ENCODE measurements at places on chromosomes 1 and 21.

DNA sequence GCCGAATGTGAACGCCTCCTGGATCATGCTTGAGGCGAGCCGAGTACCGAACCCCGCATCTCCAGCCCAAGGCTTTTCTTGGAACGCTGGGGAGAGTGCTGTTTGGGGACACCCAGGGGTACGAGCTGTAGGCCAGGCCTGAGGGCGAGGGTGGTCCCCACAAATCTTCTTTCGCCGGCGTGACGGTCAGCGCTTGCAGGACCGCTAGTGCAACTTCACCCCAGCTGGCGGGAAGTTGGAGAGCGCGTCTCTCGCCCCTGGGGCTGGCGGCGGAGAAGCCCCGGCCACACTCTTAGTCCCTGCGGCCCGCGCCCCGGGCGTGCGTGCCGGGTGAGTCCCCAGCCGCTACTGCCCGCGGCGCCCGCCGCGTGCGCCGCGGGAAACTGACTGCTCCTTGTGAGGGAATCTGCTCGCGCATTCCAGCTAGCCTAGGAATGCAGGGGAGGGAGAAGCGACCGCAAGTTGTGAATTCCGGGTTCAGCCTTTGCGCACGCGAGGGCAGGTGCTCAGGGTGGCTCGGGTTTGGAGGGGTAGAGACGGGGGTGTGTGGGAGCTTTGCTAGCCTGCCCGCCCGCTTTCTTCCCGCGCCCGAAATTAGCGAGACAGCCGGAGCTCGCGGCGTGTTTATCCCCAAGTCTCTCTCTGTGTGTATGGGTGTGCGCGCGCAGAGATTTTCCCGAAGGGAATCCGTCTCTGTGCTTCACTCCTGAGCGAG is 884 bp downstream of the LHX4 start:
- DNase-seq = no peak

DNA sequence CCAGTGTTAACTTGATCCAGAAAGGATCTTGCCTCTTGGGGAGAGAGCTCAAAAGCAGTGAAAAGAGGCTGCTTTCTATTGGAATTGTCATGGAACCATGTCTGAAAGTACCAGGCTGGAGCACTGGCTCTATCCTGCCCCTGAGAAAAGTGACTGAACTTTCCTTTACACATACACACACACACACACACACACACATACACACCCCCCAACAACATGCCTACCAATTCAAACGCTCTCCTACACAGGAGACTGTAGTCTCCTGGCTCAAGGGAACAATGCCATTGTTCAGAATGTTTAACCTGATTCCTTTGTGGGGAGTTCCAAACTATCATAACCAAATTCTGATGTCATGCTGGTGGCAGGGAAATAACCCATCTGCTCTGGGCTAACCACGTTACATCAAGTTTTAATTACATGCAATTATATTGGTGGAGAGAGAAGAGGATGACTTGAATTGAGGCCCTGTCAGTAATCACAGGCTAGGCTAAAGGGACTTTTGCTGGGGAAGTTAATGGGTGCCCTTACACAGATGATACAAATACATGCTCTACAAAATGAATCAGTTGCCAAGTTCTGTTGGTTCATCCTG is 52.3 kb upstream of the DUSP10 start:
- no peak for DNase-seq

DNA sequence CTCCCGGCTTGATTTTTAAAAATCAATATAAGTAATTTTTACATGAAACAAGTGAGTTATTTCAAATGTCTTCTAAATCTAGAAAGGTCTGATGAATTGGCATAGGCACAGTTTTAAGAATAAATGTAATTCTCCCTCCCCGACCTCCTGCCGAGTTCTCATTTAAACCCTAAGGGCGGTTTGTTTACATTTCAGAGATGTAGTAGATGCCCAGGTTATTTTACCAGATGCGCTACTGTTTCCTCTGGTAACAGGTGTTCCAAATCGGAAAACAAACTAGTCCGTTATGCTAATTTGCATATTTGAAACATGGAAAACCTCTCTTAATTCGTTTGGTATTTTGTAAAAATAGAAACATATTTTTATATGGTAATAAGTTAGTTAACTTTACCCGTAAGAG is 53.8 kb upstream of the CFAP126 start:
- no peak for DNase-seq

GRCh38 chr1:69409731-69410456 is 157.8 kb upstream of the LRRC7 start:
- no peak for DNase-seq

DNA sequence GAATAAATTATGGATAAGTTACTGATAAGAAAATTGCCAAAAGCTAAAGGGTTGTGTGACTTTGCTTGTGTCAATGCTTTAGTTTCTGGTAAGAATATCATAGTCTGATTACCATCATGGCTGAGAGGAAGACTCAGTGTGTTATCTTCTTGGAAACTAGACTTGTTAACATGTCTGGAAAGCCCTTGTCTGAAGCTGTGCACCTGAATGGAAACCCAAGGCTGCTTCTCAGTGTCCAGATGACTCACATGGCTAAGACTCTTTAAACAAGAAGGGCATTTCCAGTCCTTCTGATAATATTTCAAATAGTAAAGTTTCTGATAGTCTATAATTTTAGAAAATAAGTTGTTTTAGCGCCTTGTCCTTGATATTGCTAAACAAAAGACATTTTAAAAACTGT is 1092.7 kb downstream of the PLA2G4A start:
- DNase-seq = no peak

GRCh38 chr1:110899458-110899843 is 26.5 kb downstream of the CD53 start:
- no peak for DNase-seq

DNA sequence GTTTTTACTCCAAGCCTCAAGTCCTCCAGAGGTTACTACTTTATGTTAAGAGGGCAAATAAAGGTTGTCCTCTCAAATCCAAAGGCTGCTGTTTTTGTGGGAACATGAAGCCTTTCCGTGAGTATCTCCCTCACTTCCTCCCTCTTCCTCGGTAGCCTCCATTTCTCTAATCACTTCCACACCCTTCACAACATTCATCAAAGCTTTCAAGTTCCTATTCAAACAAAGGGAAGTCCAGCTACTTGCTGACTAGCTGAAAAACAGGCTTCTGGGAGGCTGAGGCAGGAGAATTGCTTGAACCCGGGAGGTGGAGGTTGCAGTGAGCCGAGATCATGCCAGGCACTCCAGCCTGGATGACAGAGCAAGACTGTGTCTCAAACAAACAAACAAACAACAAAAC is 6.6 kb upstream of the CD48 start:
- no peak for DNase-seq

DNA sequence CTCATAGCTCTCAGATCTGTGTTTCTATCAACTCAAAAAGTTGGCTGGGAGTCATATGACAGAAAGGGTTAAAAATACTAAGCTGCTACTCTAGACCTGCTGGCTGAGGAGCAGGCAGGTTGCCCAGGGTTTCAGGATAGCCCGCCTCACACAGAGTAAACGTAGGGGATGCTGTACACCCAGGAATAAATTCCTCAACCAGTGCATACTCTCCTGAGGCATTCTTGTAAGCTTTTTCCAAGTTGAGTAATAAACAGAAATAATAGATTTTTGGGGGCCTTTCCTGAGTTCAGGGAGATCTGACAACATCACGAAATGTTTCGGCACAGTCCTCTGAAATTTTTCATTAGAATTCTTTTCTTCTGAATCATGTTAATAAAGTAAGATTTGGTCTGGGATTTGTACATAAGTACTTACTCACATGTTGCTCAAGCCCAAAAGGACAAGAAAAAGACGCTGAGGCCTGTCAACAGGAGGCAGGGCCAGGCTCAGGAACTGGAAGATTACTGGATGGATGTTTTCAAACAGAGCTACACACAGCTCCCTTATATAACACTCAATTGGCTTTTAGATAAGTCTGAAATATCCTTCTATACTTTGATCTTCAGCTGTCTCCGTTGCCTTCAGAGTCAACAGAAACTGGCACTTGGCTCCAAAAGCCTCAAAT is 41.0 kb downstream of the TGFBR3 start:
- DNase-seq = no peak

DNA sequence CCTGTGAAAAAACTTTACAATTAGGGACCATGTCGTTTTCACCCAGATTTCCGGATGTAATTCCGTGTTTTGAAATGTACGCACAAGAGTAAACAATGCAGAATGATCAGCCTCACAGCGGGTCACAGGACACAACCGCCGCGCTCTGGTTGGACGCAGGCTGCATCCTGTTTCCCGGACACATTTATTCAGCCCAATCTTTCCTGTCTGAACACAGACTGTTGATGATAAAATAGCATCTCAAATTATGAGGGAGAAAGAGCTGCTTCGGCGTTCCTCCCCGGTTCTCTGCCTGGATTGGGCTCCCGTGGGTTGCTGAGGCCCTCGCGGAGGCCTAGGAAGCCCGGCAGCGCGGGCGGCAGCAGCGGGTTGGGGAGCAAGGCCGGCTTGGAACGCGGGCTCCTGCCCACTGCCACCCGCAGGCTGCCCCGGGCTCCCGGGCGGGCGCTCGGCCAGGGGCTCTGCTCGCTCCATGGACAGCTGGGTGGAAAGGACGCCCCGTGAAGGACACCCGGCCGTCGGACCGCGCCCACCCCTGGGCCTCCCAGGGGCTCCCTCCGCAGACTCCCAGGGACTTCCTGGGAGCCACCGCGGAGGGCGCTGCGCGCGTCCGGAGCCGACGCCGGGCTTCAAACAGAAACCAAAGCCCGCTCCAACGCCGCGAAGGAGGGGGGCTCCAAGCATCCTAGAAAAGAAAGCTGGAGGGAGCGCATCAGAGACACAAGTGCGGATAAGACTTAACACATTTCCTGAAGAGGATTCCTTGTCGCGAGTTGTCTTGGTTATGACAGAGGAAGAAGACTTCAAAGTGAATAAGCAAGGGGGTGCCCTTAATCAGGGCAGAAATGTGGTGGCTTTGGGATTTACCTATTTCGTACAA is 122.3 kb downstream of the ESRRG start:
- DNase-seq = no peak

GRCh38 chr1:166785987-166786386 is 53.3 kb upstream of the POGK start:
- no peak for DNase-seq

DNA sequence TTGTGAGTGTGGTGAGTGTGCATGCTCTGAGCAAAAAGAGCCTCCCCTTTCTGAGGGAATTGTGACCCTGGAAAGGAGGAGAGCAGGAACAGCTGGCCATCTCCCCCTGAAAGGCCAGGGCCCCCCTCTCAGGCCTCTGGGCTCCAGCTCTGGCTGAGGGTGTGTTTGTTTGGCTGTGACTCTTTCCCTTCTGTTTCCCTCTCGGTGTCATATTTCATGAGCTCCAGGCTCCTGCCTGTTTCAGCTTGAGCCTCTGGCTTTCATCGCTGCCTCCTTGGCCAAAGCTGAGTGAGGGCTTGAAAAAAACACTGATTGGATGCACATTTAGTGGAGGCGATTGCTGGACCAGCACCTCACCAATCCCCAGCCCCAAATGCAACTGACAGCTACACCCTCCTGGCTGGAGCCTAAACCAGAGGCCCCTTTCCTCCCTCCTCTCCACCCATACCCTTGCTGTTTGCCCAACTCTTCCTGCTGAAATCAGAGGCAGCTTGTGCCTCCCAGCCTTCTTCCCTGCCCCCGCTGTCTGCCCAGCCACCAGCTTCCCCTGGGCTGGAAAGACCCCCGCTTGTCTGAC is 64.1 kb downstream of the DDR2 start:
- DNase-seq = no peak

- DNase-seq = no peak
These were observed 47.1 kb upstream of the FMN2 start for GRCh38 chr1:240044620-240045019.

DNA sequence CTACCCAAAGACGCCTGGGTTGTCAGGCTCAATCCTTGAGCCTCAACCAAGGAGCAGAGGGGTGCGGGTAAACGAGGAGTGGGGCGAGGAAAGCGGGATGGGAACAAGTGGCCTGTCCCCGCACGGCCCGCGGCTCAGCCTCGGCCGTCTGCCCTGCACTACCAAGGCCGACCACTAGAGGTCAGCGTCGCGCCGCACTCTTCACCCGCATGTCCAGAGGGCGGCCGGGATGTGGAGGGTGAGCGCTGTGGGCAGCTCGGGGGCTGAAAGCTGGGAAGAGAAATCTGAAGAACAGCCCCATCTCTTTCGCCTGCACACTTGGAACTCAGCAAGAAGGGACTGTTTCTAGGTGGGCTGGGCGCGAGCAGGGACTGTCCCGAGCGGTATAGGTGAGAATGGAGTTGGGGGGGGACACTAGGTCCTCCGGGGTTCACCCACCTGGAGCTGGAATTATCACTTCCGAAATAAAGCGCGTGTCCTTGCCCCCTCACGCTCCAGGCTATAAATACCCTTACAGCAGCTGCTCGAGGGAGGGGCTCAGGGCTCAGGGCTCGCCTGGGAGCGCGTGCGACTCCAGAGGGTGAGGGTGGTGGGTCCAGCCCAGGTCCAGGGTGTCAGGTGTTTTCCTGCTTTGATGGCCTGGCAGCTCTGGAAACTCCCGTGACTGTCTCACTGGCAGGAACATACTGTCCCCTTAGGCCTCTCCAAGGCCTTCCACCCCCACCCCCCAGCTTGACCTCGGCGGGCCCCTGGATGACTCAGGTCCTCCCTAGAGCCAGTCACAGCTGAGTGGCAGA is 9.8 kb downstream of the SLC30A2 start:
- peak; percentile 71 for DNase-seq

DNA sequence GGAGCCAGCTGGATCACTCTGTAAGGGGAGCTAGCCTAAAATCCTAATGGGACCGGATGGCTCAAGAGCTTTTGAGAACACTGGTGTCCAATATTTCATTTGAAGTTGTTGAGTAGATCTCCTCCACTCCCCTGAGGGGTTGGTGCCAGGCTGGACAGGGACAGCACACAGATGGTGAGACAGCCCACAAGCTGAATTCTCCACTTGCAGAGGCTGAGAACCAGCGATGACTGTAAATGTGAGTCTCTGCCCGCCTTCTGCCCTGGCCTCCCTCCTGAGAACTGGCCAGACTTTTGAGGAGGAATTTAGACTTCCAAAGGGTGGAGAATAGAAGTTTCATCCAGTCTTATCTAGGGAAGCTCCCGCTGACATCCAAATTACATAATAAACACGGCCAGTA is 20.5 kb upstream of the COQ8A start:
- no peak for DNase-seq

DNA sequence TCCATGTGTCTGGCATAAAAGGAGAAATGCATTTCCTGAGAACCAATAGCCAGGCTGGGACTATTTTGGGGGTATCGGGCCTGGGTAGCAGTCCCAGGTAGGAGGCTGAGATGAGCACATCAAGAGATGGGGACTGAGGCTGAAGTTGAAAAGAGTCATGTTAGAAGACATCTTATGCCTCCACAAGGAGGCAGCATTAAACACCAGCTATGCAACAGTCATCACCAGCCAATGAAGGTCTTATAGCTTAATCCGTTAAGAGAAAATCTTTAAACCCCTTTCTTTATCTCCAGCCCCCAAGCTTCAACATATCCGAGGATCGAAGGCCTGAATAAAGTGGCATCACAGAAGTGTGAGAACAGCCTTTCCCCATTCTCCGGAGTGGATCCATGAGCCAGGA is 640.7 kb upstream of the PTBP2 start:
- DNase-seq = no peak

DNA sequence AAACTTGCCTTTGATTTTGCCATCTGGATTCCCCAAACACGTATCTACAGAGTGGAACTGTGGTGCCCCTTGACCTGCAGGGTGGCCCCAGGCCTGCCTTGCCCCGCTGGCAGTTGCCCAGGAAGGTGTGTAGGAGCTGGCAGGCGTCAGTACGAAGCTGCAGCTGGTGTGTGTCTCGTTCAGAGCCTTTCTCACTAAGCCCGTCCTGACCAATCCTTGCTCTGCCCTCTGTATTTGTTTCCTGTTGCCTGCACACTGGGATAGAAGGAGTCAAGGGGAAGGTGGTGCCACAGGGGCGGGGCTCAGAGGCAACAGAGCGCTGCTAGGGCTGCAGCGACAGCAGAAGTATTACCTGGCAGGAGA is 5.2 kb upstream of the VSIG8 start:
- no peak for DNase-seq

Data from stimulated activated CD4-positive, alpha-beta T cell treated with anti-CD3 and anti-CD28 coated beads, Interleukin-15, amount 100 ng/mL, for 48 hours (primary cell).